Trophoblast cell (in vitro differentiated cells and primary cell): ENCODE measurements at places on chromosomes 2 and 18.

DNA sequence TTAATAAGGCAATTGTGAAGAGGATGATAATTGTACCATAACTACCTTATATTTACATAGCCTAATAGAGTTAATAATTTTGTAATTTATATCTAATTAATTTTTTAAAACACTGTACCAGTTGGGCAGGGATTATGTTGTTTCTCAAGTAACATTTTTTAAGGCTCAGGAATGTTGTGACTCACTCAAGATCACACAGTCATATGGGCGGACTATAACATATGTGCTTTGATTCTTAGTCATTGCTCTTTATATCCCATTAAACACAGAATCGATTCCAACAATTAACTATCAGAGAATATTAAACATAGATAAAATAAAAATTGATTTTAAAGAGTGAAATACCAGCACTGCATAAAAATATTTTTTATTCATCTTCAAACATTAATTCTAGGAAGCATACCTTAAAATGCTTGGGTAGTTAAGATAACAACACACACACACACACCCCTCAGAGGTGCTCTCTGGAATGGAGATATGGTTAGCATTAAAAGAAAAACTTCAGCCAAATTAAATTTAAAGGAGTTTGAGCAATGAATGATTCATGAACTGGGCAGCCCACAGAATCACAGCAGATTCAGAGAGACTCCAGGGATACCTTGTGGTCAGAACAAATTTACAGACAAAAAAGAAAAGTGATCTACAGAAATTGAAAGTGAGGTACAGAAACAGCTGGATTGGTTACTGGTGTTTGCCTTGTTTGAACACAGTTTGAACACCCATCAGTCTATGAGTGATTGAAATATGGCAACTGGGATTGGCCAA, 869.4 kb upstream of the ID2 start:
- DNase-seq: no peak

DNA sequence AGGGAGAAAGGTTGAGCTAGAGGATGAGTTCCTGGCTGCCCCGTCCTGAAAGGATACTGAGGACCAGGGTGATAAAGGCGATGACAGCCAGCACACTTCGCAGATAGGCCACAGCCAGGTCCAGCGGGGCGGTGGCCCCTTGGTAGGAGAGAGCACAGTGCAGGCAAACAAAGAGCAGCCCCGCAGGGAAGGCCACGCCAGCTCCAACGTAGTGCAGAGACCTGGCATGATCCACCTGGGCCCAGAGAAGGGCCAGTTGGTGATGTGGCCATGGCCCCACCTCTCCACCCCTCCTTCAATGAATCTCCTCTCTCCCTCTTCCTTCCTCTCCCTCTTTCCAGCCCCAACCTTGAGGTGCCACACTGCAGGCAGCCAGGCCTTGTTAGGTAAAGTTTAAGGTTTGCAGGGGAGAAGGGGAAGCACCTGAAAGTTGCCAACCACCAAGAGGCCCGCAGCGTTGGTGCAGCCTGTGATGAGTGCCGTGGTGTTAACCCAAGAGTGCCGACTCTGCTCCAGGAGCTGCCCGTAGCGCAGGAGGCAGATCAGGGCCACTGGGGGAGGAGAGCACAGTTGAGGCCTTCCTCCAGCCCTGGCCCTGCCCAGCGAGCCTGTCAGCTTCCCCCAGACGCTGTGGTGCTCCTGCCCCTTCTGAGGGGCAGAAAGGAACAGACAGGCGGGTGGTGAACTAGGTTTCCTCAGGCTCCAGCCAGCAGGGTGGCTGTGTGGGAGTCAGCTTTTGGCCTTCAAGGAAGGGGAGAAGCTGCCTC, 2.8 kb downstream of the TMEM150A start:
- no peak for DNase-seq

DNA sequence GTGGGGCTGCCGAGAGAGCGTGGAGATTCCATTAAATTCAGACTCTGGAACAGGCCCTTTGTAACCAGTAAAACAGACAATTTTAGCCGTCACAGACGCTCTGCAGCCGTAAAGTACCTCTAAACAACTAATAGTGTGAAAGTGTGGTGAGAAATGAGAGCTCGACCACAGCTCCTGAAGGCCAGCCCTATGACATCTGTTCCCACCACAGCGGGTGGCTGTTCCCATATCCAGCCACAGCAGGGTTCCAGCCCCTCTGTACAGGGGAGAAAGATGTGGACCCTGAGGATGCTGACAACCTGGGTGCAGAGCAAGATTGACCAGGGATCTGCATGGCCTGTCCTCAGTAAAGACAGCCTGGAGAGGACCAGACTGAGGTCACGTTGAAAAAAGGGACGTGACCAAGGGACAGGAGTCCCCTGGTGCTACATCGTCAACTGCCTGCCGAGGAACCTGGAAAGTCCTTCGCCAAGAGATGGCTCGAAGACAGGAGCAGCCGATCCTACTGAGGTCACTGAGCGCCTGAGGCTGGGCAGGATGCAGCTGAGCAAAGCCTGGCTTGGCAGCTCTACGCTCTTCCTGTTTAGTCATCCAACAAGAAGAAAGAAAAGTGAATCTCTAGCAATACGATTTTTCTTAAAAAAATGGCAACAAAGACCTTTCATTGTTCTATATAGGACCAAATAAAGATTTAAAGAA, 831.7 kb downstream of the RNF144A start:
- DNase-seq: no peak

- no peak for DNase-seq
These were observed 13.3 kb downstream of the TM4SF20 start for GRCh38 chr2:227365833-227366232.

DNA sequence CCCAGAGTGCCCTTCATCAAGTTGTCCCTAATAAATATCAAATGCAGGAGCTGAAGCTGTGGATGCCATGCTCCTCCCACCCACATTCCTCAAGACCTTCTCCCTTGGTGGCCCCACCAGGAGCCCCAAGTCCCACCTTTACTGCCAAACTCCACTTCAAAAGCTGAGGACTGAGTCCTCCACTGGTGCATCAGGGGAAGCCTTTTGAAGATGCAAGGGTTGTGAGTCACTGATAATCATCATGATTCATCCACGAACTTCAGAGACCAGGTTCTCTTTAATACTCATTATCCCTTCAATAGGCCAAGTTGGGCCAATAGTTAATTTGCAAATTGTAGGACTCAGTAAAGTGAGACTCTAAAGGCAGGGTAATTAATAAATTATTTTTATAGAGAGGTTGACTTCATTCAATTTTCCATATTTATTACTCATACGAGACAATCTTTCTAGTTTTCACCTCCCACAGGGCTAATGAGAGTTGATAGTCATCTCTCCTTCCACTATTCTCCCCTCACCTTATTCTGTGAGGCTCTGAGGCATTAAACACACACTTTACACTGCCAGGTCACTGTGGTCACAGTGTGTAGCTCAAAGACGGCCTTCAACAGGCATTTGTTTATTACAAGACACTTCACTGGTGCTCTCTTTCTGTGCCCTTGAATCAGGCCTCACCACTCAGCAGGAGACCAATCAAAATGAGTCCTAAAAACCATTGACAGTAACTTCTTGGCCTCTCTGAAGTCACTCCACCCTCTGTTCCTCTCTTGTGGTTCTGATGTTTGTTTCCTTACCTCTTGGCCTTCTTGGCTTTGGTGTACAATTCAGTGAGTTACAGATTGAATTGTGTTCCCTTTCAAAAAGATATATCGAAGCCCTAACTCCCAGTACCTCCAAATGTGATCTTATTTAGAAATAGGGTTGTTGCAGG, 99.9 kb downstream of the TRIB2 start:
- peak; percentile 8 for DNase-seq

DNA sequence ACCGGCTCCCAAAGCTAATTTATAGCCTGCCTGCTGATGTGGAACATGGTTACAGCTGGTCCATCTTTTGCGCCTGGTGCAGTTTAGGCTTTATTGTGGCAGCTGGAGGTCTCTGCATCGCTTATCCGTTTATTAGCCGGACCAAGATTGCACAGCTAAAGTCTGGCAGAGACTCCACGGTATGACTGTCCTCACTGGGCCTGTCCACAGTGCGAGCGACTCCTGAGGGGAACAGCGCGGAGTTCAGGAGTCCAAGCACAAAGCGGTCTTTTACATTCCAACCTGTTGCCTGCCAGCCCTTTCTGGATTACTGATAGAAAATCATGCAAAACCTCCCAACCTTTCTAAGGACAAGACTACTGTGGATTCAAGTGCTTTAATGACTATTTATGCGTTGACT, 51.4 kb downstream of the TMEM178A start:
- DNase-seq: no peak
